Stimulated activated CD8-positive, alpha-beta memory T cell treated with anti-CD3 and anti-CD28 coated beads, Interleukin-4, amount 100 ng/mL, for 1 hour (primary cell): ENCODE measurements at places on chromosomes 4 and X.

DNA sequence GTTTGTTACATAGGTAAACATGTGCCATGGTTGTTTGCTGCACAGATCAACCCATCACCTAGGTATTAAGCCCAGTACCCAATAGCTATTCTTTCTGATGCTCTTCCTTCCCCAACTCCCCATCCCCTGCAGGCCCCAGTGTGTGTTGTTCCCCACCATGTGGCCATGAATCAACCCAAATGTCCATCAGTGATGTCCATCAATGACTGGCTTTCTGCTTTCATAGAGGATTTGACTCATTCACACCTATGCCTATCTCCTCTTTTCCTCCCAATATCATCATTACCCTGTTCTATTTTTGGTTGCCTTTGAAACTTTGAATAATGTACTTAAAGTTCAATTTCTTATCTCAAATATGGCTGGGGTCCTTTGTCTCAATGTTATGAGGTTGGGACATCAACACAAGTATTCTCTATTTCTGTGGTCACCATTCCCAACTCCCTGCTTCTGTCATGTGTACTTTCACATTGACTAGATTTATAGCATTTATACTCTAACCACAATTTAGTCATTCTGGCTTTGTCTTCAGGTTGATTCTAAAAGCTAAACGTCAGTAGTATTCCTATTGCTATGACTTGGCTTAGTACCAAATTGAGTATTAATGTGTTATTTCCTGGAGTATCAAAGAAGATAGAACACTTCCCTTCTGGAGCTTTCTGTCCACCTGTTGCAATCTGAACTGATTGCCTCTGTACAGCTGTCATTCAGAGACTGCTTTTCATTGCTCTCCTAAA, 107.2 kb downstream of the TAB3 start:
- DNase-seq, result no peak

DNA sequence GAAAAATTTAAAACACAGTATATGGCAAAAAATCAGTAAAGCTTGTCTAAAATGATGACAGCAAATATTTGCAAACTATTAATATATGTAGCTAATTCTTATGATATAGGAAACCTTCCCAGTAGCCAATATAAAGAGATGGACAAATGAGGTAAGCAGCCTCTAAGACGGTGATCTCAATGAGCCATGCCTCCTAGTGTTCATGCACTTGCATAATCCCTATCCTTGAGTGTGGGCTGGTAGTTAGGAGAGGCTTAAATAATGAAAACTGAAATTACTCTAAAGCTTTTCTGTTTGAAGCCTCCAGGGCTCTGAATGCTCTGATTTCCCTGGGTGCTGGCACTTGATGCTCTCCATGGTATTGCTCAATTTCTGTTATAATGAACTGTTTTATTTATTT, 24.6 kb upstream of the ARMCX4 start:
- DNase-seq, result no peak

DNA sequence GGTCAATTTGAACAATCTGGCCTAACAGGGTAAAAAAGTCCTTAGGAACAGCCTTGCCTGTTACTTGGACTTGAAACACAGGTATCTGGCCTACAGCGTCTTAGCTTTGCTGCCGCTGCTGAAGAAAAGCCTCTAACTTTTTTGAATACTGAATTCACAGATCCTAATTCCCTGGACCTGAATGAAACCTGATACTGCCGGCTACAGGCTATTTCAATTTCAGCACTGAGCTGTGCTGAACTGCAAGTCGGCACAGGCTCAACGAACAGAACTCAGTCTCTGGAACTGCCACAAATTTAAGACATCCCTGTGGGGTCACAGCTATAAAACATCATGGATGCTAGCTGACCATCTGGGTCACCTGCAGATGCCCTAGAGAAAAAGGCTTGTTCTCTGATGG, 7.2 kb downstream of the NR0B1 start:
- no peak for DNase-seq

DNA sequence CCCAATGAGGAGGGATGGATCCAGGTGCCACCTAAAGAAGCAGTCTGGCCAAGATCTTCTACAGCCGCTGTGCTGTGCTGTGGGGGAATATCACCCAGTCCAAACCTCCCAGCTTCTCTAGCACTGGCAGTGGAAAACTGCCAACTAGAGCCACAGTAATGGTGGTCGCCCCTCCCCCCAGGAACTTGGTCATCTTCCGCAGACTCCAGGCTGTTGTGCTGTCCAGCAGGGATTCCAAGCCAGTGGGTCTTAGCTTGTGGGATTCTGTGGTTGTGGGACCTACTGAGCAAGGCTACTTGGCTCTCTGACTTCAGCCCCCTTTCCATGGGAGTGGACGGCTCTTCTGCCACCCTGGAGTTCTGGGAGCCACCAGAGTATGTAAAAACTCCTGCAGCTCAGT, 18.2 kb downstream of the GPRASP1 start:
- no peak for DNase-seq

- no peak for DNase-seq
Observed at GRCh38 chr4:158055668-158056067, 117.2 kb downstream of the GASK1B start.

GRCh38 chr4:38466401-38466800, 197.6 kb upstream of the KLF3 start:
- no peak for DNase-seq

GRCh38 chrX:111375747-111376146, 36.2 kb downstream of the DCX start:
- DNase-seq, result no peak

- DNase-seq, result no peak
Observed at GRCh38 chrX:67435536-67435935, 108.3 kb upstream of the AR start.

DNA sequence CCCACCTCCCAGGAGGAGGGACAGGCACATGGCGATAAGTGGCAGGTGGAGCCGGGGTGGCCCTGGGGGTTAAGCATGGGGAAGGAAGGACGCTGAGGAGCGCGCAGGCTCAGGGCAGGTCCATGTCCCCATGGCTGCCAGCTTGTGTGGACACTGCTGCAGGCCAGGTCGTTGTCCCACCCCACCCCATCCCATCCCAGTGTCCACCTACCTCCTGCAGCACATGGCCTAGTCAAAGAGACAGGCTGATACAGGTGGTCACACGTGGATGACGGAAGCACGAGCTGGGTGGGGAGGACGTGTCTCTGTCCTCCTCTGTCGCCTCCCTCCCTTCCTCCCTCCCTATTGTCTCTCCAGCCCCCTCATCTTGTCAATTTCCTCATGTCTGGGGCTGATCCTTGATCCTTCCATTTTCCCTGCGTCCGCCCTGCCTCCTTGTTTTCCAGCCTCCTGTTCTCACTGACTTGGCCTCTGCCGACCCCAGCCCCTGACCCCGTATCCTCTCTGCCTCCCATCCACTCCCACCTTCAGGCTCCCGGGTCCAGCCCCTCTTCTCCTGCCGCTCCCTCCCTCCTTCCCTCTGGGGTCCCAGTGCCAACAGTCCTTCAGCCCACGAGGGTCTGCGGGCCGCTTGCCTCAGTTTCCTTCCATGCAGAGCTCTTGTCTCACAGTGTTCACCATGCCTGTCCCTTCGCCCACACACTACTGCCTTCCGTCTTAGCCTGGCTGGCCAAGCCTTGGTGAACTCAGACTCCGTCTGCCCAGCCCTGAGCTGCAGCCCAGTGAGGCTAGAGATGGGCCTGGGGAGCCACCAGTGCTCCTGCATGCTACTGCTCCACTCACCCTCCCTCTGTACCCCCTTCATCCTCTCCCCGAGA, 15.5 kb upstream of the ADD1 start:
- DNase-seq, result no peak

- no peak for DNase-seq
Observed at GRCh38 chrX:39477031-39477761, 620.6 kb downstream of the BCOR start.

DNA sequence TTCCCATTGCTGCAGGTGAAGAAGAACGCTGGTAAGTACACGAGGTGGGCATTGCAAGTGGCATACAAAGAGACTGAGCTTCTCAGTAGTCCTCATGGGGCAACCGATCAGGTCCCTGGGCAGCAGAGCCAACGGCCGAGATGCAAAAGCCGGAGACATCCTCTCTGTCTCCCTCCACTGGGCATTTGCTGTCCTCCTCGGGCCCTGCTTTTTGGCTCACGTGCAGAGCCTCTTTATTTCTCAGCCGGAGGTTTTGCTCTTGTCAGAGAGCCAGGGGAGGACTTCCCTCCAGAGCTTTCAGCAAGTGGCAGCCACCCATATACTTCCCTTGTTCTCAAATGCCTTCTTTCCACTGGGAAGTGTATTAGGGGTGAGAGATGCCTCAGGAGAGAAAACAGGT, 18.0 kb downstream of the STARD8 start:
- DNase-seq, result no peak

DNA sequence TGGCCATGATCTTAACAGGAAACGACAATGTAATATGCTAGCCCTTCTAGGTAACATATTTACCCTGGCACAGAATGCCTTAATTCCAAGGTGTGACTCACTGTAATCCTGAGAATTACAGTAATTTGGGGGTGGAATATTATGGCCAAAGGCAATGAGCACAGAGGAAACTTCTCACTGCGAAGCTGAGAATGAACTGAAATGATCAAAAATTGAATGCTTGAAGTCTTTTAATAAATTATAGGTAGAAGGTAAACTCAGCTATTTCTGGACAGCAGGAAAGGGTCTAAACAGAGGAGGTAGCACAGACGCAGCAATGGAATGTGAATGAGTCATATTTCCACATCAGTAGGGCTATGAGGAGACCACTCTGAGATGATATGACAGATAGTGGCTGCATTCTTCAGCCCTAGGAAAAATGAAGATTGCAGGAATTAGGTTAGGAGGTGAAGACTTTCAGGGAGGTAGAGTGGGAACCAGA, 312.6 kb downstream of the PACRGL start:
- DNase-seq, result no peak

GRCh38 chr4:10584042-10584441, 100.5 kb downstream of the CLNK start:
- DNase-seq, result no peak

DNA sequence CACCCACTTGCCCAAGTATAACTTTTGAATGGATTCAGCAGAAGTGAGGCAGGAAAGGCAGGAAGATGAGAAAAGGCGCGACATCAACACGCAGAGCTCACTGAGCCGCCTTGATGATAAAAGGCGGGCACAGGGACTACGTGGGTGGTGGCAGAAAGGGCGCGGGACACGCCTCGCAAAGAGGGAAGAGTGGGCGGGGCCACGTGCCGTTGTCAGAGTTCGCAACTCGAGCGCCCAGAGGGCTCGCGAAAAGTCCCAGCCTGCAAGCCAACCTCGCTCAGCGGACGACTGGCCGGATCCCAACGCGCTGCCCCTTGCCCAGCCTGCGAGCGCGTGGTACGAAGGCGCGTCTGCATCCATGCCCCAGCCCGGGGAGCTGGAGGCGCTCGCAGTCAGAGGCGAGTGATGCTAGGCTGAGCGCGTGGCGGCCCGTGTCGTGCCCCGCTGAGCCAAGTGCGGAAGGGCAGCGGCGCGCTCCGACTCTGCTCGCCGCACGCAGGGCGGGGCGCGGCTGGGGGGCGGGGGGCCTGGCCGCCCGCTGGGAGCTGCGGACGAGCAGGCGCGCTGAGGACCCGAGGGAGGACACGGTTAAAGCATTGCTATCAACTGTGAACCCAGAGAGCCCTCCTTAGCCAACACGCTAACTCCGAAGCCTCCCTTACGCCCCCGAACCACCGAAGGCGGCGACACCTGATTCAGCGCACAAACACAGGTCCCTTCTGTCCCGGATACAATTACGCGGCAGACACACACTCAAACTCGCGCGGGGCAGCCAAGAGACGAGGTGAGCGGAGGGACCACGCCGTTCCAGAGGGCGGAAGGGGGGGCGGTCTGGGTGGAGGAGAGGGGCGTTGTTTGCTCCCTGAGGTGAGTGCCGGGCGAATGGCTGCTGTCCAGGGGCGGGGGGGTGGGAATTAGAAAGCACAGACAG, at the start of gene UGT8:
Gene UGT8, plus strand, starts transcription at position 617 of the 931 bp plus-strand sequence. CDS start 24,074 bp downstream, outside the sequence.
- no peak for DNase-seq

DNA sequence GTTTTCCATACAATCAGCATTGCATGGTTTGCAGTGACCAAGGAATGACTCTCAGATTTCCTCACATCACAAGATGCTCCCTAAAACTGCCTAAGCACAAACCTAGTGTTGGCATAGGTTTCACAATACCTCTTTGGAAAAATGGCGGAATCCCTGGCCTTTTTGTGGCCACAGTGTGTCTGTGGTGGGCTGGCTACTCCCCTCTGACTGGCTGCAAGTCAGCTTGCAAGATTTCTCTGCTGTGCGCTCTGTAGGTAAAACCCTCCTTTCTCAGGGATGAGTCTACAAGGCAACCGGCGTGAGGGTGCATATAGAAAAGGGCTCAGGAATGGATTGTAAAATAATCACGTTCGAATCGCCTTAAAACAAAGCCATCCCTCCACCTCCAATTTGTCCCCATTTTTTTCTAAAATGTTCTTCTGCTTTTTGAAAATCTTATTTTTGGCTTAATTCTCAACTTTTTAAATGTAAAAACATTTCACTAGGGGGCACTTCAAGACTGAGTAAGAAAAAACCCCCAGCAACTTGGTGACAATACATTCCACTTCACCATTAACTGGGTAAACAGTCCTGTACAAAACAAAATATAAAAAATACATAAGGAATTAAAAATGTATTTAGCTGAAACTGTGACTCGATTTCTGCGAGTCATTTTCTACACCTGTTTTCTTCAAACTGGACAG, 235.6 kb downstream of the STIM2 start:
- no peak for DNase-seq

- DNase-seq, result no peak
Observed at GRCh38 chrX:68376373-68376772, 56.9 kb downstream of the OPHN1 start.

- DNase-seq, result no peak
Observed at GRCh38 chrX:56762220-56762619, 33.2 kb downstream of the NBDY start.

DNA sequence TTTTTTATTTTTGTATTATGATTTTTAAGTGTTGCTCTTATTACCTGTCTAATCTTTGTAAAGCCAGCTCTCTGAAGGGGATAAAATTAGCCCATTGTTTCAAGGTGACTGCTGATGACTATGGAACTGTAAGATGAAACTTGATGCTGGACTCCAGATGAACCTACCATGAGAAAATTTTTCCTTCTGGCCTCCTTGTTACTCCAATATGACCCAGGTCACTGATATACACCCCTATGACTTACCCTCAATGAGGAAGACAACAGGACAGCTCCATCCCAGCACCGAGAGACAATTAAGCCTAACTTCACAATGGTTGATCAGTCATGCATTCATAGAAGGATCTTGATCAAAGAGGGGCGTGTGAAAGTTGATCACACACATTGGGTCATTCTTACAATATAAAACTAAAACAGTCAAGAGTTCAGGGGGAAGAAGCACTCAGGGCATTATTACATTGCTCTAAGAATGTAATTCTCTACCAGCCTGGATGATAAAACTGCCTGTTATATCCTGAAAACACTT, 230.8 kb upstream of the AGTR2 start:
- no peak for DNase-seq
